ENCODE measurements at places on chromosomes 12 and 14.

DNA sequence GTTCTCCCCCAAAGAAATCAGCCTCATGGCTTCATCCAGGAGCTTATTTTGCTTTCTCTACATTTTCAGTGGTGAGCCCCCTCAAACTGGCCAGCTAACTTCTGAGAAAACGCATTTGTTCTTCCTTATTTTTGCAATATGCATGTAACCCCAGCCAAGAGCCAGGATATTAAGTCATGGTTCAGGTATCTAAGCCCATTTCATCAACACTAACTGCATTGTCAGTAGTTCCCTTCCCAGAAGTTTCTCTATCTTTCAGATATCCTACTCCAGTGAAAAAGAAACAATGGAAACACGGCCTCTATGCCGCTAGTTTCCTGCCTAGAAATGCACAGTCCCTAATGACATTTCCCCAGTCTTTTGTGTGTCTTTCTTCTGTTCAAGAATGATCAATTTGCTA lies 102.8 kb upstream of the RASSF8 start:
- H3K27ac ChIP-seq, result no peak overlapping the region
- H3K27me3 ChIP-seq, result no peaks in the 10 kb centered on the region
- DNase-seq, result no peak
- no peak overlapping the region for H3K4me3 ChIP-seq

- H3K27me3 ChIP-seq, result no peaks in the 10 kb centered on the region
- H3K4me1 ChIP-seq, result peaks cover 20% of the 10 kb centered on the region
- no peak for DNase-seq
- H3K36me3 ChIP-seq, result no peaks in the 10 kb centered on the region
- H3K27ac ChIP-seq, result no peak overlapping the region
These were observed 9.2 kb downstream of the KMT2D start for GRCh38 chr12:49051373-49051764.

DNA sequence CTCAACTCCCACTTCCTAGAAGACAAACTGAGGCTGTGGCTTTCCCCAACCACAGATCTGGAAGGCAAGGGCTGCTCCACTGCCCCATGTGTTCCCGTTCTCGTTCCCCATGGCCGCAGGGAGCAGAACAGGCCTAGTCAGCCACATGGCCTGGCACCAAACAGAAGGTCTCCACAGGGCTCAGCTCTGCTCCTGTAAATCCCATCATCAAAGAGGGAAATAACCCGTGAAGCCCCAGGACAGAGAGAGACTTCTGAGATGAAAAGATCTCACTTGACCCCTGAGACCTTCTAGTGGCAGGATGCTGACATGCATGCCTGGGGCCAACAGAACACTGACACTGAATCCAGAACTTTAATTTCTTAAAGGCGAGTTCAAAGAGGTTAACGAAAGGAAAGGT lies 68.9 kb downstream of the BCL11B start:
- no peaks in the 10 kb centered on the region for H3K36me3 ChIP-seq
- no peaks in the 10 kb centered on the region for H3K4me1 ChIP-seq
- no peak overlapping the region for H3K27ac ChIP-seq
- no peak overlapping the region for H3K4me3 ChIP-seq

DNA sequence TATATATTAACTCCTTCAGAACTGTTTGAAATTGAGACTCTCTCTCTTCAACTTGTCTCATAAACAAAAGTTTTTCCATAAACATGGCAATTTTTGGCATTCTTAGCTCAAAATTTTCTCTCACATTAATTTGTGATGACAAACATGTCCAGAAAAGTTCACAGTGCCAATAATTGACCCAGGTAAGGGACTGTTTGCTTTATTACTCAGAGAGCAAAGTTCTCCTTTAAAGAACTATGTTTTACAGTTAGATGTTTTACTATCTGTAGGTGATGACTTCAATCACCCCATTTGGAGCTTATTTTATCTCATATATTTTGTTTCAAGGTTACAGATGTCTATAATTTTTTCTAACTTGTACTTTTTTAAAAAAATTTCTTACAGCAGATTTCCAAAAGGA lies 855.6 kb downstream of the SLC16A7 start:
- H3K4me1 ChIP-seq, result no peaks in the 10 kb centered on the region
- H3K4me3 ChIP-seq, result no peak overlapping the region
- no peak for DNase-seq

DNA sequence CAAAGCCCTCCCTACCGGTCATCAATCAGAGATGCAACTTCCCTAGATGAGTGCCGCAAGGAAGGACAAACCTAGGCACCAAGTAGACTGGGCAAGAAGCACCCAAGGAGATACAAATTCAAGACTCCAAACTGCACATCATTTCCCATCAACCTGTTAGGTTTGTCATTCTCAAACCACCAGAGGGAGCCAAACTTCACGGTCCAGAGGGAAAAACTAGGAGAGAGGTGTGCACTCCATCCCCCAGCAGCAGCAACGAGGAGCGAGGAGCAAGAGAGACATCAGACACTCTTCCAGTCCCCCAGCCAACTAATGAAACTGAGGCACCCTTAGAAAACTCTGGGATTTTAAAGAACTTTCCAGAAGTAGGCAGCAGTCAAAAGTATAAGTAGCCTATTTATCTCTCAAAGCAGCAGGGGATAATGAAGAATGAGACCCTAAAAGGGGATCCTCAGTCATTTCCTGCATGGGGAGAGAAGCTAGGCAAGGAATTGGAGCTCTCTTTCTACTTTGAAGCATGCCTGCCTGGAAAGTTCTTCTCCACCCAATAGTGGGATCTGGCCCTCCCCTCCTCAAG lies 37.0 kb upstream of the NT5DC3 start:
- no peak overlapping the region for H3K27ac ChIP-seq
- H3K27me3 ChIP-seq, result no peaks in the 10 kb centered on the region
- DNase-seq, result no peak
- no peaks in the 10 kb centered on the region for H3K4me1 ChIP-seq
- no peaks in the 10 kb centered on the region for H3K36me3 ChIP-seq

Measured in vagina (tissue), 2 donors.